ENCODE measurements at places on chromosomes 3 and 15.

- DNase-seq: no peak
Observed at GRCh38 chr3:52172262-52172757, 18.1 kb upstream of the POC1A start.

DNA sequence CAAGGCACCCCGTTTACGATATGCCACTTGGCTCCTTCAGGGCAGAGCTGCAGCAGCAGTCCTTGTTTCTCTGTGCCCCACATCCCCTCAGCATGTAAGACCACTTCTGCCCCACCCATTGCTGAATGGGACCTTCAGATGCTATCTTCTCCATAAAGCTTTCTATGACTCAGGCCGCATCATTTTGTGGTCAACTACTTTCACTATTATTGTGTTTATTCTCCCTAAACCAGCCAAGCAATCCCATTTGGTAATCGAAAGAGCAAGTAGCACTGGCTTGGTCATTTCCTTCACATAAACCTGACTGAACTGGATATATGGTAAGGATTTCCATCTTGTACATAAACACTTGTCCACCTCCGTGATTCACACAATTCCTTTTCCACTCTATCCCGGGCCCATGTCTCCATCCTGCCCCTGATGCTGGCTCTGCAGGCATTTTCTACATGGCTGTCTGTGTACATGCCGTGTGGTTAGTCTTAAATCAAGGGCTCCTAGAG is 25.7 kb downstream of the LIPC start:
- no peak for DNase-seq

DNA sequence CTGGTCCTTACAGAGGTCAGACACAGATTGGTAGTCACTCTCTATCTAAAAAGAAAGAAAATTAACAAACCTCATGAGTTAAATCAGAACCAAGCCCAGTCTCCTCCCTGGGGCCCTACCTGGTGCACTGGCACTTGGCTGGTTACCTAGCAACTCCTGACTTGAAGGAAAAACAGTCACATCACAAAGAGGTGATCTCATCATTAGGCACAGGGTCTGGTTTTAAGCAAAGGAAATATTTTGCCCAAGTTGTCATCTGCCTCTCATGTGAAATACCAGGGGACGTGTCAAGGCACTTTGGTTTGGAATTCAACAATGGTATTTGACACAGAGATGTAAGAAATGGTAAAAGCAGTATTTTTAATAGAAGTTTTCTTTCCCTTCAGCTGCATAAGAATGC is 47.7 kb upstream of the FMN1 start:
- DNase-seq: no peak

DNA sequence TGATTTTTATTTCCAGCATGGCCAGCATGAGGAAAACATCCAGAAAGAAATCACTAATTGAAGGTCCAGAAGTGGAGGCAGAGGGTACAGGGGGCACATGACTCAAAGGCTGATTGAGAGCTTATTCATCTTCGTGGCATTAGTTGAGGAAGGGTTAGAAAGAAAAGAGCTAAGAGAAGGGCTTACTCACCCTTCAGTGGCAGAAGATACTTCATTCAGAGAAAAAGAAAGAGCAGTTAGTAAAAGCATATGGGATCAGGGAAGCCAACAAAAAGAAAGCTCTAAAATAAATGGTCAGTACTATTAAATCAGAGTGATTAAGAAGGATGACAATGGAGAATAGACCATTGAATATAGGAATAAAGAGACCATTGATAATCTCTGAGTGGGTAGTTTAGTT is 25.2 kb downstream of the GAP43 start:
- no peak for DNase-seq

DNA sequence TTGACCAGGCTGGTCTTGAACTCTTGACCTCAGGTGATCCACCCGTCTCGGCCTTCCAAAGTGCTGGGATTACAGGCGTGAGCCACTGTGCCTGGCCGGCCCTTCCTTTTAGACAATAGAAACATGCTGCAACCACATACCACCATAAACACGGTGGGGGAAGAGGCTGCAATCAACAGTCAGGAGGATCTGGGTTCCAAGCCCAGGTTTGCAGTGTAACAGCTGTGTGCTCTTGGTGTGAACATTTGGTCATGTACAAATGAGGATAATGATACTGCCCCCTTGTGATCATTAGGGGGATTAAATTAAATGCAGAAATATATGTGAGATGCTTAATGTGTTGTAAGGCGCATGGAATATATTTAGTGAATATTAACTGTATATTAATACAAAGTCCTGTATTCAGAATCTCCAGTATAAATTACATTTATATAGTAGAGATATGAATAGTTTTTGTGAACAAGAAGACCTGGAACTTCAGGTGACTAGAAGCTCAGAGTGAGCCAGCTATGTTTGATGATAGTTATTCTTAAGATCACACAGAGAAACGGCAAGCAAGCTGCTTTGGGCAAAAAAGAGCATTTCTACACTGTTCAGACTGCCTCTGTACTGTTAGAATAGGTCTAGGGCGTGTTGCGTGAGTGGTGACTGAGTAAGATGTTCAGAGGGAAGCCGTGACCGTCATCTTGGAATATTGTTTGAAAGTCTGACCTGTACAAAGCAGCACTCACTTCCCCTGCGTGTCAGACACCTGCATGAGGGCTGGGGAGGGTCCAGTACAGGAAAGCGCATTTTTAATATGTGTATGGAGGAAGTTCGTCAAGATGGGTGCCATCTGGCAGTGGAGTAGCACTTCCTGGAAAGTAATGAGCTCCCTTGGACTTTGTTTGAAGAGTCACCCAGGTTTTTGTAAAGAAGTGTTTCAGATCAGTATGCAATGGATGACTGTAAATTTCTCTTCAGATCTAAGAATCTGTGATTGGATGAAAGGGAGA is 125.8 kb downstream of the PGPEP1L start:
- DNase-seq: no peak

GRCh38 chr15:101078669-101079323 is 159.6 kb downstream of the LRRK1 start:
- no peak for DNase-seq

DNA sequence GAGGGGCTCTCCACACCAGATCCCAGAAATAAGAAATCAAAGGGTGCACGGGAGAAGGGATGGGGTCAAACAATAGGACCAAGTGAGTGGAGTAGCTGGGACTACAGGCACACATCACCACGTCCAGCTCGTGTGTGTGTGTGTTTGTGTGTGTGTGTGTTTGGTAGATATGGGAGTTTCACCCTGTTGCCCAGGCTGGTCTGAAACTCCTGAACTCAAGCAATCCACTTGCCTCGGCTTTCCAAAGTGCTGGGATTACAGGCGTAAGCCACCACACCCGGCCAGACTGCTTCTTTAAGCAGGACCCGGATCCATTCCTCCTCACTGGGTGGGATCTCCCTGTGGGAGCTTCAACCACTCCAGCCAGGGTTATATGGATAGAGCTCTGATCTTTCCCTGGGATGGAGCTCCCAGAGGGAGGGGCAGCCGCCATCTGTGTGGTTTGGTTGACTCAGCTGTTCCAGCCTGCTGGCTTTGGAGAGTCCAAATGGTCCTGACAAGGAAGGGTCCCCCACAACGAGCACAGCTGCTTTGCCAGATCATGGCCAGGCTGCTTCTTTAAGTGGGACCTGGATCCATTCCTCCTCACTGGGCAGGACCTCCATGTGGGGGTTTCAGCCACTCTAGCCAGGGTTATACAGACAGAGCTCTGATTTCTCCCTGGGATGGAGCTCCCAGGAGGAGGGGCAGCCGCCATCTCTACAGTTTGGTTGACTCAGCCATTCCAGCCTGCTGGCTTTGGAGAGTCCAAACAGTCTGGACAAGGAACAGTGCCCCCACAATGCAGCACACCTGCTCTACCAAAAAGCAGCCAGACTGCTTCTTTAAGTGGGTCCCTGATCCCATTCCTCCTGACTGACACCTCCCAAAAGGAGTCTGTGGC is 9.1 kb upstream of the AVEN start:
- DNase-seq: no peak

GRCh38 chr3:185401319-185401955 is 38.5 kb downstream of the MAP3K13 start:
- no peak for DNase-seq

DNA sequence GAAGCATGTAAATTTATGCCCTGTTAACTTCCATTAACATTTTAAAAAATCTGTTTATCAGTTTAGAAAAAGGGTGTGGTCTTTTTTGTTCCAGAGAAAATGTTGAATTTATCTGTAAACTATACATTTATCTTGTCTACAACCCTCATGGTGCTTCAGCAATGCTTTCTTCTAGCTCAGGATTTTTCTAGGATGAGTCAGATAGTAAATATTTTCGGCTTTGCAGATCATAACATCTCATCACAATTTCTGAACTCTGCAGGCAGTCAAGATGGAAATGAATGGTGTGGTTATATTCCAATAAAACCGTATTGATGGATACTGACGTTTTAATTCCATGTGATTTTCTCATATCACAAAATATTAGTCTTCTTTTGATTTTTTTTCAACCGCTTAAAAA is 70.5 kb upstream of the FOXB1 start:
- DNase-seq: no peak

- DNase-seq: no peak
Observed at GRCh38 chr3:72907131-72907711, 19.4 kb downstream of the GXYLT2 start.

Data from H1 (cell line).